A549 treated with AZD2906 at 1 μM for 4 hours (cell line): ENCODE measurements at places on chromosomes 6 and 20. TPM values are rescaled to one million over a fixed set of nuclear protein-coding genes. Genes with fewer than 3 reads are reported as not detected.

ERVFRD-1 gene
- not detected in 5 replicates for total RNA-seq

APCDD1L gene
- 0.03 to 0.20 TPM (median 0.06 TPM) in 5 replicates for total RNA-seq

MUC21 gene
- 0.03 to 0.04 TPM in 2 of 5 replicates, not detected in the others for total RNA-seq

PTCHD4 gene
- 0.02 to 0.05 TPM (median 0.04 TPM) in 4 of 5 replicates, not detected in the other for total RNA-seq

ZSCAN12 gene
- 1.3 to 1.9 TPM (median 1.6 TPM) in 5 replicates for total RNA-seq

CST4 gene
- 0.14 TPM in 1 of 5 replicates, not detected in the others for total RNA-seq

FAM184A gene
- total RNA-seq: 0.08 TPM in 1 of 5 replicates, not detected in the others

GMNN gene
- total RNA-seq: 56.8 to 65.6 TPM (median 58.7 TPM) in 5 replicates

BPIFB1 gene
- 0.03 to 0.15 TPM (median 0.07 TPM) in 5 replicates for total RNA-seq

PRPH2 gene
- not detected in 5 replicates for total RNA-seq

PSMB9 gene
- total RNA-seq: 14.0 to 25.5 TPM (median 19.0 TPM) in 5 replicates

ITPR3 gene
- total RNA-seq: 39.1 to 54.2 TPM (median 45.8 TPM) in 5 replicates

HFE gene
- total RNA-seq: 10.4 to 12.3 TPM (median 11.8 TPM) in 5 replicates

CPNE5 gene
- 0.07 to 0.18 TPM (median 0.12 TPM) in 5 replicates for total RNA-seq

PRKN gene
- total RNA-seq: 0.02 to 0.24 TPM (median 0.02 TPM) in 3 of 5 replicates, not detected in the others

ZGPAT gene
- 20.1 to 30.0 TPM (median 26.1 TPM) in 5 replicates for total RNA-seq

TRIM40 gene
- total RNA-seq: not detected in 5 replicates

LGSN gene
- total RNA-seq: 2.2 to 2.4 TPM (median 2.3 TPM) in 5 replicates

PSORS1C1 gene
- 4.1 to 5.9 TPM (median 4.6 TPM) in 5 replicates for total RNA-seq

BEND3 gene
- total RNA-seq: 2.9 to 3.5 TPM (median 3.1 TPM) in 5 replicates

SIRPD gene
- total RNA-seq: not detected in 5 replicates

PDE10A gene
- total RNA-seq: 22.6 to 25.5 TPM (median 24.0 TPM) in 5 replicates

RAB44 gene
- 0.02 to 0.07 TPM (median 0.05 TPM) in 4 of 5 replicates, not detected in the other for total RNA-seq

THBS2 gene
- 0.02 to 0.05 TPM (median 0.03 TPM) in 4 of 5 replicates, not detected in the other for total RNA-seq

MAN1A1 gene
- 0.02 to 0.06 TPM (median 0.05 TPM) in 5 replicates for total RNA-seq

F13A1 gene
- not detected in 5 replicates for total RNA-seq

WFDC5 gene
- total RNA-seq: 0.08 TPM in 1 of 5 replicates, not detected in the others

MYB gene
- 0.64 to 0.89 TPM (median 0.64 TPM) in 5 replicates for total RNA-seq

TEAD3 gene
- total RNA-seq: 6.8 to 9.2 TPM (median 8.6 TPM) in 5 replicates

SPAG4 gene
- 4.3 to 6.1 TPM (median 5.0 TPM) in 5 replicates for total RNA-seq

TMEM217 gene
- 0.44 to 0.65 TPM (median 0.54 TPM) in 5 replicates for total RNA-seq

SRMS gene
- total RNA-seq: 0.06 to 0.25 TPM (median 0.09 TPM) in 5 replicates

FOXC1 gene
- 4.8 to 6.9 TPM (median 6.4 TPM) in 5 replicates for total RNA-seq

TRIM27 gene
- 36.5 to 46.9 TPM (median 43.4 TPM) in 5 replicates for total RNA-seq

GGTLC1 gene
- total RNA-seq: 0.09 to 0.10 TPM (median 0.10 TPM) in 3 of 5 replicates, not detected in the others

DDAH2 gene
- 25.2 to 32.8 TPM (median 28.6 TPM) in 5 replicates for total RNA-seq

TSPYL1 gene
- 25.3 to 33.4 TPM (median 26.8 TPM) in 5 replicates for total RNA-seq

LTA gene
- 0.07 to 0.23 TPM (median 0.08 TPM) in 3 of 5 replicates, not detected in the others for total RNA-seq

PRR3 gene
- 15.2 to 17.3 TPM (median 16.5 TPM) in 5 replicates for total RNA-seq

SRSF12 gene
- 1.2 to 2.3 TPM (median 1.9 TPM) in 5 replicates for total RNA-seq

FOXP4 gene
- 18.3 to 27.7 TPM (median 25.9 TPM) in 5 replicates for total RNA-seq
